ENCODE measurements at places on chromosomes 13 and 19. TPM values are rescaled to one million over a fixed set of nuclear protein-coding genes. Genes with fewer than 3 reads are reported as not detected.

DNA sequence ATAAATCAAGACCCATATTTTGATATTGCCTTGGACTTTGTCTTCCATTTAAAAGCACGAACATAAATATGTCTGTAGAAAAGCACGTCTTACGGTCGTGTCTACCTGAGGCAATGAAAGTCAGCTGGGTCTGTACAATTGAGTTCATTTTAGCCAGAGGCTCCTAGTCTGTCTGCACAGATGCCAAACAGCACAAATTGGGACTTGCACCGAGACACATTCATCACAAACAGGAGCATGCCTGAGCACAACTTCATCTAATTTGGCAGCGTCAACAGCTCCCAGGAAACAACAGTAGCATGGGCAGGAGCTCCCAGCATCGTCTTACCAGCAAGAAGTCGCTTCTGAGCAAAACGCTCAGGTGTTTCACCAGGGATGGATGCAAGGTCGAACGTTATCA is 687.0 kb downstream of the EFNB2 start:
- no peak overlapping the region for H3K27ac ChIP-seq
- no peaks in the 10 kb centered on the region for H3K36me3 ChIP-seq
- no peaks in the 10 kb centered on the region for H3K27me3 ChIP-seq
- H3K4me1 ChIP-seq = peaks cover 6% of the 10 kb centered on the region
- DNase-seq = no peak
- H3K4me3 ChIP-seq = no peak overlapping the region

GRCh38 chr19:2561895-2562294 is 86.0 kb downstream of the GADD45B start:
- no peaks in the 10 kb centered on the region for H3K36me3 ChIP-seq
- no peaks in the 10 kb centered on the region for H3K27me3 ChIP-seq
- DNase-seq = peak; percentile 8

LRP3 gene
- total RNA-seq = 20.8 TPM

GRCh38 chr13:22487932-22488331 is 692.8 kb upstream of the SGCG start:
- no peaks in the 10 kb centered on the region for H3K36me3 ChIP-seq
- no peaks in the 10 kb centered on the region for H3K27me3 ChIP-seq
- no peak overlapping the region for H3K27ac ChIP-seq
- no peak overlapping the region for H3K4me3 ChIP-seq
- DNase-seq = no peak
- H3K4me1 ChIP-seq = no peaks in the 10 kb centered on the region

DNA sequence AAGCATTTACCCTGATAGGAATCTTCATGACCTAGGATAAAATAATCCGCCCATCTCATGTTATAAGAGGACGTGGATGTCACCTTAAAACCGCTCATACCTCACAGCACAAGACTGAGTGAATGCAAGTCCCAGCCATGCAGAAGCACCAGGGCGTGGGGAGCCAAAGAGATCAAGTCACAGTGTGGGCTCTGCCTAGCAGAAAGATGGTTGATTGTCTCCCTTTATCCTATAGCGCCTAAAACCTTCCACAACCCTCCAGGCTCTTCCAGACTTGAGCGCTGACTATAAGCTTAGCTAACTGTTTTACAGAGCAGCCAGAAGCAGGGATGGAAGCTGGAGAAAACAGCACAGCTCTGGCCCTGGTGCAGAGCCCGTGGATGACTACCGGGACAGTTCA is 6.8 kb upstream of the ANKRD10 start:
- peaks cover 47% of the 10 kb centered on the region for H3K4me1 ChIP-seq
- H3K27ac ChIP-seq = peak overlapping the region; percentile 72
- H3K27me3 ChIP-seq = no peaks in the 10 kb centered on the region
- no peak overlapping the region for H3K4me3 ChIP-seq
- DNase-seq = no peak

DNA sequence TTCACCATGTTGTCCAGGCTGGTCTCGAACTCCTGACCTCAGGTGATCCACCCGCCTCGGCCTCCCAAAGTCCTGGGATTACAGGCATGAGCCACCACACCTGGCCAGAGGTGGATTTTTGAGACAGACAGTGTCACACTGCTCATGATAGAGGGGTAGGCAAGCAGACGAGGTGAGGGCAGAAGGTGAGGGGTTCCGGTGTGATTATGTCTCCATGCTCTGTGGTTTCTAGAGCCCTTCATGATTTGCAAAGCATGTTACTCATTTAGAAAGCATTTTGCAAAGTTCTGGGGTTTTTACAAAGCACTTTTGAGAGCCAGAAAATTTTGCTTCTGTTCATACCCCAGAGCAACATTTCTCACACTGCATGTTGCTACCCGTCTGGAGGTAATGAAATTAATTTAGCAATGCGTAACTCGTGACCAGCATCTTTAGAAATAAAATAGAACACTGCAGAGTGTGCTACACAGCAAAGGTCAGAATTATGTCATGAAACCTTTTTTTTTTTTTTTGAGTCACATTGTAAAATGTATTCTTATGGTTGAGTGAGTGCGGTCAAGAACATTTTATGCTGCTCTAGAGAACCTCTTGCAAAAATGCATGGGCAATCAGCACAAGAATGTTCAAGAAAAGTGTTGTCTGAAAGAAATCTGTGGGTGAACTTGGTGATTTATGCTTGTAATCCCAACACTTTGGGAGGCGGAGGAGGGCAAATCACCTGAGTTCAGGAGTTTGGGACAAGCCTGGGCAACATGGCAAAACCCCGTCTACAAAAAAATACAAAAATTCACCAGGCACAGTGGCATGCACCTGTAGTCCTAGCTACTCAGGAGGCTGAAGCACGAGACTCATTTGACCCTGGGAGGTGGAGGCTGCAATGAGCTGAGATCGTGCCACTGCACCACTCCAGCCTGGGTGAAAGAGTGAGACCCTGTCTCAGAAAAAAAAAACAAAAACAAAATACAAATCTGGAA is 58.0 kb downstream of the MAP4K1 start:
- no peaks in the 10 kb centered on the region for H3K36me3 ChIP-seq
- H3K27me3 ChIP-seq = peaks cover 70% of the 10 kb centered on the region
- no peak overlapping the region for H3K4me3 ChIP-seq
- H3K4me1 ChIP-seq = no peaks in the 10 kb centered on the region

GRCh38 chr13:114161644-114162532 is 17.2 kb upstream of the CFAP97D2 start:
- peak; percentile 55 for DNase-seq
- H3K4me3 ChIP-seq = no peak overlapping the region
- H3K4me1 ChIP-seq = peaks cover 21% of the 10 kb centered on the region

DNA sequence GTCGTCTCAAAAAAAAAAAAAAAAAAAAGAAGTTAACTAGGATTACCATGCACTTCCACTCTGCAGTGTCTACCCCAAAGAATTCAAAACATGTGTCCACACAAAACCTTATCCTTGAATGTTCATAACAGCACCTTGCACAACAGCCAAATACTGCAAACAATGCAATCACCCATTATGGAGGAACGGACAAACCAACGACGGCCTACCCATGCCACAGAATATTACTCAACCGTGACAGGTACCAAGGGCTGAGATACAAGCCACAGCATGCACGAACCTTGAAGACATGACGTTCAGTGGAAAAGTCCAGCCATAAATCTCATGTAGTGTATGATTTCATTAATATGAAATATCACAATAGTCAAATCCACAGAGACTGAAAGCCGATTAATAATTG is 3.0 kb upstream of the SHISA7 start:
- H3K4me1 ChIP-seq = peaks cover 10% of the 10 kb centered on the region
- no peaks in the 10 kb centered on the region for H3K36me3 ChIP-seq

ZNF419 gene
- 9.0 TPM for total RNA-seq

RASIP1 gene
- 13.9 TPM for total RNA-seq

DAND5 gene
- total RNA-seq = 12.7 TPM

GRCh38 chr19:29255912-29256311 is 43.0 kb upstream of the UQCRFS1 start:
- H3K4me3 ChIP-seq = no peak overlapping the region
- H3K36me3 ChIP-seq = no peaks in the 10 kb centered on the region
- H3K4me1 ChIP-seq = no peaks in the 10 kb centered on the region
- DNase-seq = no peak
- peaks cover 46% of the 10 kb centered on the region for H3K27me3 ChIP-seq

PPFIA3 gene
- 5.7 TPM for total RNA-seq

DNA sequence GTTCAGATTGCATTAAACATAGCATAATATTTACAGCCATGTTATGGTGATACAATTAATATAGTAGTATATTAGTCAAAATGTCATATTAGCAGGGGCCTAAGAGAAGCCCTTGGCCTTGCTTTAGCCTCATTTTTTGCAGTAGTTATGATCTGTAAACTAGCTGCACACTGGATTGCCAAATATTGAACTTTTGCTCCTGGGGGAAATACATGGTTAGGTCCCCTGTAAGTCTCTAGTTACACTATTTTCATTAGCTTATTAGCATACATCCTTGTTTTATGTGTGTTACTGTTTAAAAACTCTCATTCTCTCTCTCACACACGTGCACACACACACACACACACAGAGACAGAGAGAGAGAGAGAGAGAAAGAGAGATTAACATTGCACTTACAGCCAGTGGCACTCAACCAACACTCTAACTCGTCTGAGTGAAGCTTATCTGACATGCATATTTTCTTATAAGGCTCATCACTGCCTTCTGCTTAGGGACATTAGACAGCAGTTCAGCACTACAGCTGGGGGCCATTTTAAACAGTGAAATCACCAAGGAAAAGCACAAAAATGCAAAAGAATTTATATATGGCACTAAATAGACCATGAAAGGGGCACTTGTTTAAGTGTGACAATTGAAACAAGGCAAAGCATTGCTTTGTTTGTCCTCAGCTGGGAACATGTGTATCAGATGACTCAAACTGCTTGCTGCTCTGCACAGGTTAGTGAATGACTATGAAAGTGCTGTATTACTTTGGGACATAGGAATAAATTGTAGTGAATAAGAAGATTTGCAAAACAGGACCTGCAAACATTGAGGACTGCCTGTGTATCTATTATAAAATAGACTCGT is 278.7 kb downstream of the GPC6 start:
- H3K27me3 ChIP-seq = peaks cover 7% of the 10 kb centered on the region
- no peak overlapping the region for H3K27ac ChIP-seq
- peaks cover 9% of the 10 kb centered on the region for H3K4me1 ChIP-seq
- DNase-seq = no peak
- no peak overlapping the region for H3K4me3 ChIP-seq
- H3K36me3 ChIP-seq = no peaks in the 10 kb centered on the region

ZNF534 gene
- total RNA-seq = 0.44 TPM

GRCh38 chr13:79402074-79402635 is 3.9 kb downstream of the RBM26 start:
- H3K27me3 ChIP-seq = no peaks in the 10 kb centered on the region
- no peak overlapping the region for H3K4me3 ChIP-seq
- DNase-seq = no peak
- H3K36me3 ChIP-seq = peaks cover 12% of the 10 kb centered on the region
- H3K27ac ChIP-seq = peak overlapping the region; percentile 25

GRCh38 chr13:58804832-58805231 is 1173.3 kb downstream of the PCDH17 start:
- no peak overlapping the region for H3K4me3 ChIP-seq
- no peaks in the 10 kb centered on the region for H3K27me3 ChIP-seq
- no peaks in the 10 kb centered on the region for H3K4me1 ChIP-seq
- no peak overlapping the region for H3K27ac ChIP-seq
- DNase-seq = no peak

DNA sequence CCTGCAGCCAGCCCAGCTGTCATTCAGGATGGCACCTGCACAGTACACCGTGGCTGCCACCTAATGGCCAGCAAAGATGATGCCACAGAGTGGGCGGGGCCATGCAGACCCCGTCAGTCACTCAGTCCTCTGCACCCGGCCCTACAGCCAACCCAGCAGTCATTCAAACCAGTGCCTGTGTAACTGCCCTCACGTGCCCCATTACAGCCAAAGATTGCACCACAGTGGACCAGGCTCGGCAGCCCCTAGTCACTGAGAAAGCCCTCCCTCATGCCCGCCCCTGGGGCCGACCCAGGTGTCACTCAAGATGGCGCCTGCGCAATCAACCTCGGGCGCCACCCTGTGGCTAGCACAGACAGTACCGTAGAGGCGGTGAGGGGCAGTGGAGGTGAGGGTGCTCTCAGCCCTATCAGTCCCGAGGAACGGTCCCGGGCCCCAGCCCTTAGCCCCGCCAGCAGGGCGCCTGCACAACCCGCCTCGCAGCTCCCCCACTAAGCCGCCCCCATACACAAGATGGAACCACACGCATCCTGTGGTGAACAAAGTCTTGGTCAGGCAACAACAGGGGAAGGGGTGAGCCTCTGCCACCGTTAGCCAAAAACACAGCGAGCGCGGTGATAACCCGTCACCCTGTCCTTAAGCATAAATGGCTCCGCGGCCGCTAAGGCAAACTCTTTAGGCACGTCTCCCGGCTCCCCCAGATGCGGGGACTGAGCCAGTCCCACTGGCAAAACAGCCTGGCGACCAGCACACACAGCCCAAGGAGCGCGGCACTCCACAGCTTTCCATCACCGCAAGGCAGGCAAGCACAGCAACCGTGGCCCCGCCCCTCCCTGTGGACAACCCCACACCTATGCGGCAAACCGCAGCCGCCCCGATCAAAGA is 2.3 kb downstream of the PEG3 start:
- peak; percentile 66 for DNase-seq
- H3K4me1 ChIP-seq = peaks cover 8% of the 10 kb centered on the region
- peak overlapping the region; percentile 71 for H3K4me3 ChIP-seq
- H3K27ac ChIP-seq = peak overlapping the region; percentile 94
- H3K27me3 ChIP-seq = no peaks in the 10 kb centered on the region

DNA sequence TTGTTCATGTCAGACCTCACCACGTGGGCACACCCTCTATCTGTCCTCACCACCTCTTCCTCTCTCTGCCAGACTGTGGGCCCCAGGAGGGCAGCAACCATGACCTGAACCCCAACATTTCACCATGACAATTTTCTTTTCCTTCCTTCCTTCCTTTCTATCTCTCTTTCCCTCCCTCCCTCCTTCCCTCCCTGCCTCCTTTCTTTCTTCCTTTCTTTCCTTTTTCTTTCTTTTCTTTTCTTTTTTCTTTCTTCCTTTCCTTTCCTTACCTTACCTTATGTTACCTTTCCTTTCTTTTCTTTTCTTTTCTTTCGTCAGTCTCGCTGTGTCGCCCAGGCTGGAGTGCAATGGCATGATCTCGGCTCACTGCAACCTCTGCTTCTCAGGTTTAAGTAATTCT is 8.7 kb upstream of the FCER2 start:
- no peaks in the 10 kb centered on the region for H3K4me1 ChIP-seq
- no peak overlapping the region for H3K27ac ChIP-seq
- no peak overlapping the region for H3K4me3 ChIP-seq

OR7D2 gene
- total RNA-seq = 0.16 TPM

GRCh38 chr13:81929988-81930387 is 1589.1 kb upstream of the SPRY2 start:
- no peaks in the 10 kb centered on the region for H3K4me1 ChIP-seq
- DNase-seq = no peak
- no peak overlapping the region for H3K4me3 ChIP-seq

GRCh38 chr13:112179421-112179820 is 112.5 kb downstream of the SOX1 start:
- no peak for DNase-seq
- peaks cover 57% of the 10 kb centered on the region for H3K27me3 ChIP-seq
- no peak overlapping the region for H3K4me3 ChIP-seq
- no peak overlapping the region for H3K27ac ChIP-seq

All from left ventricle myocardium inferior (tissue), 1 donor.